ENCODE measurements at places on chromosomes 3 and 15. TPM values are rescaled to one million over a fixed set of nuclear protein-coding genes. Genes with fewer than 3 reads are reported as not detected.
A peak's percentile ranks its signal among the peaks of the same experiment; 100 is the strongest.

GRCh38 chr3:46127503-46127902 is 80.6 kb downstream of the CCR1 start:
- H3K36me3 ChIP-seq, result no peaks in the 10 kb centered on the region
- no peaks in the 10 kb centered on the region for H3K4me1 ChIP-seq
- H3K27ac ChIP-seq, result no peak overlapping the region
- H3K4me3 ChIP-seq, result no peak overlapping the region

DNA sequence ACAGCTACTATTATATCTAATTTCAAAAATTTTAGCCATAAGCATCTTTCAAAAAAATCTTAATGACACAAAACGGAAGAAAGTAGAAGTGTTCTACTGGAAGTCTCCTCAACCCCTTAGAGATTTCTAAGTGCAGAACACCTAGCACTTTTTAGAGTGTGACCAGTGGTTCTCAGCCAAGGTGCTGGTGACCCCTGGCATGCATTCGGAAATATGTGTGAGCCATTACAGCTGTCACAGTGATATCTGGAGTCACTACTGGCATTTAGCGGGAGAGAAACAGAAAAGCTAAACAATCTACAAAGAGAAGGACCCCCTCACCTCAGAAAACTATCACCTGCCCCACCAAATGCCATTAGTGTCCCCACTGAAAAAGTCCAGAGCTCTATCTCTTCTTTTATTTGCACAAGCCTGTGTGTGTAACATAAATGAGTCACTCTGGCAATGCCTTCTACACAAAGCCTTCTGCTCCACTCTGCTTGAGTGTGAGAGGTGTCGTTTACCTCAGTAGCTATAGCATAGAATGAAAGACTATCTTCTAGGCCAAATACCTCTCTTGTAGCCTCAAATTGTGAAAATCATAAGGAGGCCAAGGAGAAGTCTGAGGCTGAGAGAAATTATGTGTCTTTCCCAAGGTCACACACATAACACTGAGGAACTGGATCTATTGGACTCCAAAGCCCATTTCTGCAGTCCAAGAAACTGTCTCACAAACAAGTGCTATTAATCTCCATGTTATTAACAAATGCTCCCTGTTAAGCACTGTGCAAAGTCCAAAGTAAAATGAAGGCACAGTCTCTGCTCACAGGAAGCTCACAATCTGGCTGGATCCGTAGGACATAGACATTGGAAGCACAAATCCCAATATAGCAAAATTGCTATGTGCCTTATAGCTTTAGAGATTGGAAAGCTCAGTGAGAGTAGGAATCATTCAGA is 28.5 kb upstream of the KCNMB2 start:
- H3K27me3 ChIP-seq, result no peaks in the 10 kb centered on the region
- no peak for DNase-seq
- H3K4me1 ChIP-seq, result no peaks in the 10 kb centered on the region
- H3K4me3 ChIP-seq, result no peak overlapping the region
- no peaks in the 10 kb centered on the region for H3K36me3 ChIP-seq

- H3K36me3 ChIP-seq, result peaks cover 5% of the 10 kb centered on the region
- H3K27me3 ChIP-seq, result no peaks in the 10 kb centered on the region
- peak; percentile 29 for DNase-seq
- peak overlapping the region; percentile 84 for H3K4me3 ChIP-seq
- H3K27ac ChIP-seq, result no peak overlapping the region
- no peaks in the 10 kb centered on the region for H3K4me1 ChIP-seq
These were observed 1.5 kb downstream of the ZNF639 start for GRCh38 chr3:179324270-179324754.

DNA sequence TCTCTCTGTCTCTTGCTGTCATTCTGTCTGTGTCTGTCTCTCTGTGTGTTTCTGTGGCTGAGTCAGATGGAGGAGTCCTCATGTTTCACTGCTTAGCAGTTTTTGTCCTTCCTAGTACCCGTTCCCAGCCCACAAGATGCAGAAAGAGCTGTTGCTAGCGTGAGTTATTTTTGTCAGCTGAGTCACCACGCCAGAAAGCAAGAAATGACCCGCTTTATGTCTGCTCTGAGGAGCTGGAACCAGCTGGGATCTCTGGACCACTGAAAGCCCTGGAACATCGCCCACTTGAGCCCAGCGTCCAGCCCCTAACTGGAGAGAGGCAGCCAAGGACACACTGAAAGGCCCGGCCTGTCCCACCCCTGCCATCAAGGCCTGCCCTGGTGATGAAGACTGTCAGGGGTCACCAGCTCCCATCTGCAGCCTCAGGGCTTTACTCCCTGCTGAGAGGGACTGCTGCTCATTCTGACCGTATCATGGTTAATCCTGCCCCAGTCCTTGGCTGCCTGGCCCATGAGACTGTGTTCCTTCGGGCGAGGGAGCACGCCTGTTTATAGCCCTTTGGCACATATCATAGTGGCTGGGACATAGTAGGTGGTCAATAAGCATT is 101.7 kb upstream of the TPM1 start:
- no peaks in the 10 kb centered on the region for H3K27me3 ChIP-seq
- peaks cover 8% of the 10 kb centered on the region for H3K4me1 ChIP-seq
- no peak overlapping the region for H3K4me3 ChIP-seq
- H3K36me3 ChIP-seq, result no peaks in the 10 kb centered on the region

DNA sequence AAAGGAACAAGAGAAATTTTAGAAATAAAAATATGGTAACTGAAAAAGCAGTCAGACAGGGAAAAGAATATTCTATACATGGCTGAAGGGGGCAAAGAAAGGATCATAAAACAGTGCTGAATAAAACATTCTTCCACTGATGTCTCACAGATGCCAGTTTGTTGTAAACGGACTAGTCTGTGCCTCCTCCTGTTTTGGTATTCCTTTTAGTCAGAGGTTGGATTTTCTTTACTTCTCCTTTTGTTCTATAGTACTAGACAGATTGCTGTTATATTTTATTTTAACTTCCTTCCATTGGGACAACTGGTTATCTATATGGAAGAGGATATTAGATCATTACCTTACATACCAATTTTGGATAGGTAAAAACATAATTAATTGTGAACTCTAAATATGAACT is 16.0 kb upstream of the GNB5 start:
- H3K36me3 ChIP-seq, result peaks cover 4% of the 10 kb centered on the region
- H3K4me3 ChIP-seq, result no peak overlapping the region
- H3K27me3 ChIP-seq, result no peaks in the 10 kb centered on the region
- no peak for DNase-seq

DNA sequence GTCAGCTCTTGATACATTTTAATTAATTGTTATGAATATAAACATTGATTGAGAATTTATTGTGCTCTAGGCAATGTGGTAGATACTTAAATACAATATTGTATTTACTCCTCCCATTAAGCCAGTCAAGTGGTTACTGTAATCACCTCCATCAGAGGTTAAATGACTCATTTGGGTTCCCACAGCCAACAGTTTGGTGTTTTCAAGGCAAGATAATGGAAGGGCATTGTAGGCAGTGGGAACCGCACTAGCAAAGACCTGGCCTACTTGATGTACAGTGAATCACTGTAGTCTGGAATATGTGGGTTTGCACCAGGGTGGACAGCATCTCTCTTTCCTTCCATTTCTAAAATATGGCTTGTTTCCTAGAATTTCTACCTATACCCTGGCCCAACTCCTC is 127.4 kb downstream of the EDEM1 start:
- no peak for DNase-seq
- no peaks in the 10 kb centered on the region for H3K36me3 ChIP-seq
- H3K4me1 ChIP-seq, result no peaks in the 10 kb centered on the region
- H3K27ac ChIP-seq, result no peak overlapping the region
- no peaks in the 10 kb centered on the region for H3K27me3 ChIP-seq

Gene SOX14
- total RNA-seq, result not detected

DNA sequence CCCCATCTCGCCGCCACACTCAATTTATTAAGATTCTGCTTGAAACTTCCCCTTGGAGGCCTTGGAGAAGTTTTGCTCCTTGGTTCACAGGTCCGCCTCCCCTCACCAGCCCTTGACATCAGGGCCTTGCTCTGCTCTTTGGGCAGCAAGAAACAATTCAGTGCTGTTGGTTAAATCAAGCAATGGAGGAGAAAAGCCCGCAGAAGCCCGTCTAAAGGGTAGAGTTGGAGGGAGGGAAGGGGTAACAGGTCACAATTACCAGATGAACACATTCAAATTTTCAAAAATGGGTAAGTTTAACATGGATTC is 429 bp downstream of the PARP9 start:
- H3K27ac ChIP-seq, result peak overlapping the region; percentile 90
- H3K27me3 ChIP-seq, result no peaks in the 10 kb centered on the region
- peak overlapping the region; percentile 77 for H3K4me3 ChIP-seq
- peak; percentile 35 for DNase-seq
- no peaks in the 10 kb centered on the region for H3K4me1 ChIP-seq

Data from kidney (tissue), 22 donors.